ENCODE measurements at places on chromosomes 5 and 9.

GRCh38 chr5:159405611-159406031 lies 75.3 kb upstream of the IL12B start:
- no peak for DNase-seq

- no peak for DNase-seq
These were observed 104.6 kb upstream of the MAN2A1 start for GRCh38 chr5:109584986-109585599.

DNA sequence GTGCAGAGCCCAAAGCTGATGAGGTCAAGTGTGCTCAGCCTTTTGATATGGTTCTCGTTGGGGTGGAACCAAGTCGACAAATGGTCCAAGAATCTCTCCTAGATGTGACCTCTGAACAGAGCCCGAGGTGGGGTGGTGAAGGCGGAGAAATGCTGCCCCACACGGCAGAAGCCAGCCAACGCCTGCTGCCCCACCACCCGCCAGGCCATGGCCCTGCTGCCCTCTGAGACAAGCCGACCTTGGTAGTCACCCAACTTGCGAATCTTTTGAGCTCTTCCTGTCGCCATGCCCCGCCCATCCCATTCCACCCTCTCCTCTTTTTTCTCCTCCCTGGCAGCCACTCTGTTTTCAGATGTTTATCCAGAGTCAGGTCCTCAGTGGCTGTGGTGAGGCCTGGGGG lies 91.5 kb upstream of the EGFLAM start:
- no peak for DNase-seq

- no peak for DNase-seq
These were observed 108.7 kb downstream of the MAST4 start for GRCh38 chr5:66704790-66705425.

DNA sequence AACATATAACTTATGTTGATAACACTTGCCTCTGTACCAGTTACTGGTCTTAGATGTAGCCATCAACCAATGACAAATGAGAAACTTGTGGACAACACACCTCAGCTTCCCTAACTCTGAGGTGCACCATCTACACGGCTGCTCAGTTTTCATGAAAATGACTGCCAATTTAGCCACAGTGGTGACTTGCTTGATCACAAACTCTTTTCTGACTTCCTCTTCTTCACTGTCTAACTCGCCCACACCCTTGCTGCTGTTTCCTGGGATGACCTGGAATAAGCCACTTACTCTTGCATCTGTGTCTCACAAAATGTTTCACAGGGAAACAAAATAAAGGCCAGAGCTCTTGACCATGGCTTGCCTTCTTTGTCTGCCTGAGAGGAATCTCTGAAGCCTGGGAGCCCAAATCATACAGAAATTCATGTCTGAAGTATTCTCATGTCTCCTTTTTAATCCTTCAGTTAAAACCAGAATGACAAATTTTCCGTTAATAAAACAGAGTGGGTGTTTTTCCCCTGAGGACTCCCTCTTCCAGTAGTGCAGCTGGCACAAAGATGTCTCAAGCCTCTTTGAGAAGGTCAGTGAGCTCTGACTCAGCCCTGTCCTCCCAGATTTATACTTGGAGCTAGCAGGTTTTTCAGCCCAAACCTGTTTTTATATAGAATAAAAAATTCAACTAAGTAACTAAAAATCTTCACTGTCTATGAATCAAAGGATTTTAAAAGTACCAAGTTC lies 126.5 kb upstream of the PAM start:
- DNase-seq: no peak

DNA sequence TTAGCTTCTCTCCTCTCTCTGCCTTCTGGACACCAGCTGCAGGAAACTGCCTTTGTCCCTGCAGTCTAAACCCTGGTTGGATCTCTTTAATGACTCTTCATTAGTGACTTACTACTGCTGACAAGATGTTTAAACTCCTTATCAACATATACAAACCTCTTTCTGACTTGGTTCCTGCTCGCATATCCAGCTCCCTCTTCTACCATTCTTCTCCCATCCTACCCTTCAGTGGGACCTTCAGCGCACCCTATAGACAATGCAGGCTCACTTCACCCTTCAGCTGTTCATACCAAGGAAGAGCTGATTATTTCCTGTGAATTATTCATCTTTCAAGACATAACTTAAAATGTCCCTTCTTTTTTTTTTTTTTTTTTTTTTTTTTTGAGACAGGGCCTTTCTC lies 436.5 kb downstream of the KIAA0825 start:
- no peak for DNase-seq

Data from activated naive CD4-positive, alpha-beta T cell (primary cell).